Stomach (tissue), 19 donors: ENCODE measurements at places on chromosomes 3 and 15.

GRCh38 chr3:181189556-181189955 is 200.0 kb upstream of the DNAJC19 start:
- DNase-seq, result no peak

GRCh38 chr3:100081986-100082692 is 32.2 kb downstream of the FILIP1L start:
- no peak for DNase-seq

DNA sequence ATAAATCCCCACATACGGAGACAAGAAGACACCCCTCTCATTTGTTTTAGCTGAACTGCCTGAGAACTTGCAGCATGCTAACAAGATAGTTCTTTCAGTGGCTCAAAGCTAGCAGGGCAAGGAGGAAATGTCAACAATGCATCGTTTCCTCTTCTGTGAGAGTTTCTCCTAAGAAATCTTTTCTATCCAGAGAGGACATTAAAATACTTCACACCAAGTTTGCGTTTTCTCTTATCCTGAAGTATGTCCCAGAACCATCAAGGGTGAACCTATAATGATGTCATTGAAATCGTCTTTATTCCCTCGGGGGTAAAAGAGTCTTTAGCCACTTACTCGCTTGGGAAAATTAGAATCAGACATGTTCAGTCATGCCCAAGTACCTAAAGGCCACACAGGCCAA is 541.7 kb upstream of the MDFIC2 start:
- DNase-seq, result no peak

- DNase-seq, result peak; percentile 64
Observed at GRCh38 chr3:121995161-121996137, 26.6 kb downstream of the ILDR1 start.

DNA sequence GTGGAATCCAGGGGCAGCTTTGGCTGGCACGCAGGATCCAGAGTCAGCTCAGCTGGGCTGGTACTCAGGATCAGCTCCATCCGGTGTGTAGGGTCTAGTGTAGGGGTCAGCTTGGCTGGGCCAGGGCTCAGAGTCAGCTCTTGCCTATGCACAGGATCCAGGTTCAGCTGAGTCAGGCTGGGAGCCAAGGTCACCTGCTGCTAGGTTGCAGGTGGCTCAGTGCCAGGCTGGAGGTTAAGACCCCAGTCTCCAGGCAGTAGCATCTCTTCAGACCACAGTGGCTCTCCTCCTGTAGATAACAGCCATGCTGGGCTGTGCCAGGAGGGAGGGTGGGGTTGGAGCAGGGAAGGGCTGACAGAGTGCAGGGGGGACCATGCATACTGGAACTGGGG is 1.8 kb downstream of the HYAL3 start:
- DNase-seq, result peak; percentile 36

DNA sequence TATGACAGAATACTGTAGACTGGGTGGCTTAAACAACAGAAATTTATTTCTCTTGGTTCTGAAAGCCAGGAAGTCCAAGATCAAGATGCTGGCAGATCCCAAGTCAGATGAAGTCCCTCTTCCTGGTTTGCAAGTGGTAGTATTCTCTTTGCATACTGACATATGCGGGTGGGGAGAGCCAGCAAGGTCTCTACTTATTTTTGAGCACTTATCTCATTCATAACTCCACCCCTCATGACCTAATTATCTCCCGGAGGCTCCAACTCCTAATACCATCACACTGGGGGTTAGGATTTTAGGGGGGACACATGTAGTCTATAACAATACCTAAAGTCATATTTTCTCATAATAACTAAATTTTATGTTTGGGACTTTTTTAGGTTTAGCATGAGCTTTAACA is 65.3 kb downstream of the BLM start:
- no peak for DNase-seq

GRCh38 chr3:120275618-120276017 is 9.4 kb downstream of the GPR156 start:
- no peak for DNase-seq
